NCI-H187 treated with DMSO at 0.1 percent for 48 hours (cell line): ENCODE measurements at places on chromosomes 12 and 14.

GRCh38 chr14:34460841-34461240, 1.2 kb downstream of the SPTSSA start:
- DNase-seq = no peak

DNA sequence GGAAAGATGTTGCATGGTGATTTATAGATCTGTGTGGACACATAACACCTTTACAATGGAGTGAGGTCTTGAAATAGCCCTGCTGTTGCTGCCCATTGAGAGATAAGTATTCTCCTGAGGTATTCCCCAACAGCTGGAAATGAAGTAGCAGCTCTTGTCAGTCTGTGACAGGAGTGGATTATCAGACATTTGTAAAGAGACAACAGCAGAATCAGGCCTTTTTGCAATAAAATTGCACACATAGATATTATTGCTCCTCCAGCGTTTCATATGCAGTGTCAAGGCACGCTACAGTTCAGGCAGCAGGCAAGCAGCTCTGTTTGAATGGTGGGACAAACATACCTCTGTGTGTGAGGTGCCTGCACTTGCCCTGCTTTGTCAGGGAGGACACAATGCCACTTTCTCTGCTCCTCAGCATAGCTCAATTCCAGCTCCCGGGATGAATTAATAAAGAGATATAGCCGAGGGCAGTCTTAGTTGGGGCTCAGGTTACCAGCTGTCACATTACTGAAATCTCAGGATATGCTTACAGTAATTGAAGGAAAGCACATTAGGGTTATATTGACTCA, 49.4 kb downstream of the BICD1 start:
- DNase-seq = no peak

DNA sequence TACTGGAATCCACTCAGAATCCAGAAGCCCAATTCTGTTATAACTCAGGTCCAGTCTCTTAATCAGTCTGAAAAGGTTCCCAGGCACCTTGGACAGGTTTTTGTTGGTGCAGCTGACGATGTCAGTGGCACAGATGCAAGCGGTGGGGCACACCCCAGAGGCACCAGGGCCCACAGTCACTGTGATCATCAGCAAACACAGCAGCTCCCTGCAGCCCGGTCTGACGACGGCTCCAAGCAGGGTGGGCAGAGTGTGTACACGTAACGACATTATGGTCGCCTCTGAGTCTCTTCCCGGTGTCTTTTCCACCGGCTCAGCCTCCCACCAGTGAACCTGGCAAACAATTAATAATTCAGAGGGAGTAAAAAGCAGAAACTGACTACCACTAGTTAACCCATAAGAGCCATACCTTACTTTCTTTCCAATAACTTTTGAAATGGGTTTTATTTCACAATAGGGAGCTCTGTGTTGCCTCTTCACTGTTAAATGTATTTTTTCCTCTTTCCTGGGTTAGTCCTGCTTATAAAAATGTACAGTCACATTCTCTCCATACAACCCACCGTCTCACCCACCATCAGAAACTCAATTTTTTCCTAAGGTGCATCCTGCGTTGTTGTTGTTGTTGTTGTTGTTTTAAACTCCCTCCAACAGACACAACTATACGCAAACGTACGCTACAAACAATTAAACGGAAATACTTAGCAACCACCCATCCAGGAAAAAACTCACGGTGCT, 521 bp upstream of the PCED1B start:
- no peak for DNase-seq

GRCh38 chr12:126915309-126915708, 1351.7 kb upstream of the TMEM132C start:
- no peak for DNase-seq

DNA sequence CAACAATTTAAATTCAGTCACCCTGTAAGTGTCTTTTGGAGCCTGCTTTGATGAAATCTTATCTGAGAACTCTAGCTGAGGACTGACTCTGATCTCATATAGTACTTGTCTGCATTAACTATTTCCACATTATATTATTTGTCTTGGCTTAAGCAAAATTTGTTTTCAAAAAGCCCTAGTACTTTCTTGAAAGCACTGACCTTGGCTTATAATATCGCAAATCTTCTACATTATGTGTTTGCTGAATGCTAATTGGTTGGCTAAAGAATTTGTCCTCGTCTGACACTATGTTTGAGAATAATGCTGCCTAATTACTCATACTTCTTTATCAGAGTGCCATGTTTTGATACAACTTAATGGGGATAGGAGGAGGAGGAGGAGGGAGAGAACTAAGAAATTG, 46.9 kb upstream of the FLRT2 start:
- no peak for DNase-seq

- DNase-seq = no peak
Measured at GRCh38 chr14:76951166-76951565, 77.3 kb downstream of the IRF2BPL start.

- no peak for DNase-seq
Measured at GRCh38 chr12:88793096-88793495, 212.8 kb upstream of the KITLG start.

GRCh38 chr14:92716131-92716530, 32.3 kb downstream of the LGMN start:
- no peak for DNase-seq
